ENCODE measurements at places on chromosomes 3 and 15. TPM values are rescaled to one million over a fixed set of nuclear protein-coding genes. Genes with fewer than 3 reads are reported as not detected.
A peak's percentile ranks its signal among the peaks of the same experiment; 100 is the strongest.

DNA sequence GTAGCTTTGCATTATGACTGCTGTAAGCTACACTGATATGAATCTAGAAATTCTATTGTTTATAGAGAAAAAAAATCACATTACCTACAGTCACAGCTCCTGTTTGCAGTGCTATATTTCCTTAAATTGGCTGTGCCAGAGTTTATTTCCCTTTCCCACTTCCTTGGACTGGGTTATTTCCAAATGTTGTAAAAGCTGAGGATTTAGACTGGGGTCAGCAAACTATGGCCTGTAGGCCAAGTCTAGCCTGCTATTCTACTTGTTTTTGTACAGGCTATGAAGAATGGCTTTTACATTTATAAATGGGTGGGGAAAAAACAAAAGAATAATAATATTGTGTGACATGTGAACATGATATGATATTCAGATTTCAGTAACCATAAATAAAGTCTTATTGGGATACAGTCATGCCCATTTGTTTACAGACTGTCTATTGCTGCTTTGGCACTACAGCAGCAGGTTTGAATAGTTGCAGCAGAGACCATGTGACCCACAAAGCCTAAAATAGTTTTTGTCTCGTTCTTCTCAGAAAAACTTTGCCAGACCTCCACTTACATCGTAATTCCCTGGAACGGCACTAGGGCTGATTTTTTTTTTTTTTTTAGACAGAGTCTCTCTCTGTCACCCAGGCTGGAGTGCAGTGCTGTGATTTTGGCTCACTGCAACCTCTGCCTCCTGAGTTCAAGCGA, 7.8 kb downstream of the GLDN start:
- no peak for DNase-seq

GRCh38 chr3:38004415-38005075, 14.0 kb downstream of the VILL start:
- peak; percentile 85 for DNase-seq

GRCh38 chr3:187025656-187026316, 95.5 kb downstream of the ST6GAL1 start:
- no peak for DNase-seq

GRCh38 chr15:51444807-51445206, 103.4 kb downstream of the GLDN start:
- DNase-seq, result no peak

The TTLL13 gene
- total RNA-seq, result not detected

The PLA1A gene
- 11.6 TPM for total RNA-seq

- DNase-seq, result peak; percentile 63
Measured at GRCh38 chr3:122092460-122093165, 37.5 kb downstream of the CD86 start.

DNA sequence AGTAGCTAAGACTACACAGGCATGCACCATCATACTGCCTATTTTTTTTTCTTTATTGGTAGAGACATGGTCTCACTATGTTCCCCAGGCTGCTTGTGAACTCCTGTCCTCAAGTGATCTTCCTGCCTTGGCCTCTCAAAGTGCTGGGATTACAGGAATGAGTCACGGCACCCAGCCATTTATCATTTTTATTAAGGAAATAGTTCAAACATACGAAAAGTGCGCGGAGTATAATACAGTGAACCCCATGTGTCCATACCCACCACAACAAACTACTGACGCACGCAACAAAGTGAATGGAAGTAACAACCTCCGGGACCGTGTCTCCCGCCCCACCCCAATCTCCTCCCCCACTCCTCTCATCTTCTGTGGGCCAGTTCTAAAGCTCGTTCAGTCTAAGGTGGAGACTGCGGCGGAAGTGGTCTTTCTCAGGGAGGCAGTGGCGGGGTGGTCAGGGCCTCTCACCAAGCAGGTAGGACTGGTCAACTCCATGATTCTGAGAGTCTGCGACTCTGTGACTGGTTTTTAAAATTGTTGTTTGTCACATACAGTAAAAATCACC, 42.1 kb downstream of the DNAJB8 start:
- no peak for DNase-seq

The CCNB2 gene
- total RNA-seq, result 2.1 TPM

- DNase-seq, result no peak
Measured at GRCh38 chr3:109973733-109974132, 636.4 kb upstream of the DPPA4 start.

The KLHL18 gene
- total RNA-seq, result 12.9 TPM

- no peak for DNase-seq
Measured at GRCh38 chr3:152400887-152401286, 132.2 kb downstream of the MBNL1 start.

DNA sequence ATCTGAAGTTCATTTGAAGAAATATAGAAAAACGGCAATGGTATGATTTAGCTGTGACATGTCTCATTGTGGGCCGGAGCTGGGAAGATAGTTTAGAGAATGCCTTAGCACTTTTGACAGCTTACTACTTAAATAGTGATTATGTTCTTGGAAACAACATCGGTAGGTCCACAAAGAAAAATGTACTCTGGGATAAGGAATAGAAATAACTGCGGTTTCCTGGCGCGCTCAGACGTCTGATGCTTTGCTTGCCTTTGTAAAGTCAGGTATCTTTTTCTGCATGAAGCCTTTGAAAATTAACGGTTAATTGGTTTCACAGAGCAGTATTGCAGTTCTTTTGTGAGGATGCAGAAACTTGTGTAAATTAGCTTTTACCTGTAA, 1.4 kb downstream of the USP3 start:
- DNase-seq, result no peak

DNA sequence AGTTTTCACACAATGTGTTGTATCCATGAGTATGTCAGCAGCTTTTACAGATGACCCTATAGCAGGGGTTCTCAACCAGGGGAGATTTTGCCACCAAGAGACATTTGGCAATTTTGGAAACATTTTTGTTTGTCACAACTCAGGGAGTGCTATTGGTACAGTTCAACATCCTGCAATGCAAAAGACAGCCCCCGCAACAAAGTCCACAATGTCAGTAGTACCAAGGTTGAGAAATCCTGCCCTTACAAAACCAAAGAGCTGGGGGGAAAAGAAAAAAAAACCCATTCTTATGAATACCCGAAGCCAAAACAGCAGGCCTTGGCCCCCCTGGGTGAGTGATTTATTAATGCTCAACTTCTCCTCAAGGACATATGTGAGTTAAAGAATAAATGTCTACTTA, 99.1 kb downstream of the LARS2 start:
- DNase-seq, result no peak

DNA sequence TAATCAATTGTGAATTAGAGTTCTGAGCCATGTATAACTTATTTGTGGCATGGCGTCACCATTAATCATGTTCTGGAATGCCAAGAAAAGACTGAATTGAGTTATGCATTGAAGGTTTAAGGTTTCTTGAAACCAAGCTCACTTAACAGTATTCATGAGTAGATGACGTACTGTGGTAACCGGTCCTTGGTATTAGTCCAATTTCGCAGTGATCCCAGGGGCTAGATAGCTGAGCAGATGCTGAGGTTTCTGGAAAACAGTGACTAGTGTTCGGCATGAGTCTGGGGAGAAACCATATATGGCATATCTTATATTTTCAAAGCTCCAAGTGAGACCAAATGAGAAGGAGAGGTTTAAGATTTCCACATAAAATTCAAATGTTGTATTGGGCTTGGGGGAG, 218.3 kb upstream of the LYSMD4 start:
- no peak for DNase-seq

- DNase-seq, result no peak
Measured at GRCh38 chr15:54915380-54915779, 281.4 kb downstream of the RSL24D1 start.

DNA sequence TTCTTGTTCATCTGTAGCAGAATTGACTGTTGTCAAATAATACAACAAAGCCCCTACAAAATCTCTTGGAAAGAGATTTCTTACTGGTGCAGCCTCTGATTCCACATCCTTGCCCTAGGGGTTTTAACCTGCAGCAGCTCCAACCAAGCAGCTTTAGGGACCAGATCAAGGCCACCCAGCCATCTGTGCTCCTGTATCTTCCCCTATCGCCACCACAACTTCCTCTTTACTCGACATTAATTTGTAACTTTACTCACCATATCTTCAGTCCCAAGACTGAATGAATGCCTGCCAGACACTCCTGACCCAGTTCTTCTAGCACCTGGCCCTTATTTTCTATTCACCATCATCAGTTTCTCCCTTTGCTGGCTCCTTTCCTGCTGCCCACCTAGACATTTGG, 156.6 kb upstream of the IL12A start:
- DNase-seq, result no peak

DNA sequence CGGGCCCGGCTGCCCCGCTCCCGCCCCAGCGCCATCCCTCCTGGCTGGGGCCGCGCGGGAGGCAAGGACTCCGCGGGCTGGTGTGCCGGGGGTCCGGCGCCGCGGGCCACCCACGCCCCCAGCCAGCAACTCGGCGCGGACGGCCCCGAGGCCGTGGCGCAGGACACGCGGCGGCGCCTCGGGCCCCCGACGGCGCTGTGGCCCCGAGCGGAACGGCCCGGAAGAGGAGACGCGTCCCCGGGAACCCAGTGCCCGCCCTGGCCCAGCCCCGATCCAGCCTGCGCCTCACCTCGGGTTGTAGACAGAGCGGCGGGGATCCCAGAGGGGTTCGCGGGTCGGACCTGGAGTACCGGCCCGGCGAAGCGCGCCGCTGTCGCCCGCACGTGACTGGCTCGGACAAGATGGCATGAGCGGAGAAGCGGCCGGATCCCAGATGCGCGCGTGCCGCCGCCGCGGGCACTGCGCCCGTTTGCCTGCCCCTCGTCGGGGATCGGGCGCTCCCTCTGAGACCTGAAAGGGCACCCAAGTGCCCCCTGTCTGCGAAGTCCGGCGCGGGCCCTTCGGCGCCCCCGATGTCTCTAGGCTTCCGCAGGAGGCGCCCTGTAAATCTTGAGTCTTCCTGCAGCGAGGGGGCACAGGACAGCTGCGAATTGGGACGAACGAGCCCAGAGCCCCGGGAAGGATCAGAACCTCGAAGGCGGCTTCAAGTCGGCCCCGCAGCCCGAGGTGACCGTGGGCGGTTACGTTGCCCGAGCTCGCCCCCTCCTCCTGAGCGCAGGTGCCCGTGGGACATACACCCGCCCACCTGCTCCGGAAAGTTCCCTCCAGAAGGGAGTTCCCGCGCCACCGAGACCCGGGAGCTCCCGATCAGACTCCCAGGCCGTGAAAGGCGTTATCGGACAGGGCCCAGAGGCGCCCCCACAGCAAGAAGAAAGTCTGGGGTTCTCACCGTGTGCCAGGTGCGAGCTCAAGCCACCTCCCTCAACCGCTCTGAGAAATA, 598 bp upstream of the SFMBT1 start:
- peak; percentile 65 for DNase-seq

The SHC4 gene
- total RNA-seq, result 4.9 TPM

- no peak for DNase-seq
Measured at GRCh38 chr3:82940124-82940523, 1178.7 kb upstream of the GBE1 start.

The AGBL1 gene
- total RNA-seq, result not detected

The ECE2 gene
- total RNA-seq, result not detected

GRCh38 chr3:69011096-69011730, 2.3 kb downstream of the EOGT start:
- no peak for DNase-seq

The GALNT15 gene
- total RNA-seq, result 21.7 TPM

The TMEM207 gene
- total RNA-seq, result not detected

- DNase-seq, result no peak
Measured at GRCh38 chr15:40764629-40765103, 798 bp downstream of the GCHFR start.

The TMEM45A gene
- total RNA-seq, result 14.3 TPM

The OXSM gene
- 12.9 TPM for total RNA-seq

GRCh38 chr15:65818927-65819562, 27.0 kb upstream of the DENND4A start:
- no peak for DNase-seq

GRCh38 chr15:24823473-24823872, 131.3 kb upstream of the SNRPN start:
- no peak for DNase-seq

DNA sequence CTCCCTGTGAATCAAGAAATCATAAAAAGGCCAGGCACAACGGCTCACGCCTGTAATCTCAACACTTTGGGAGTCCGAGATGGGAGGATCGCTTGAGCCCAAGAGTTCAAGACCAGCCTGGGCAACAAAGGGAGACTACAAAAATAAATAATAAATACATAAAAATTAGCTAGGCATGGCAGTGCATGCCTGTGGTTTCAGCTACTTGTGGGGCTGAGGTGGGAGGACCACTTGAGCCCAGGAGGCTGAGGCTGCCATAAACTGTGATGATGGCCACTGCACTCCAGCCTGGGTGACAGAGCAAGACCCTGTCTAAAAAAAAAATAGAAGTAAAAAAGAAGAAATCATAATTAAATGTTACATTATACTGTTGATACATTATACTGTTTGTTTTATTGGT, 28.0 kb upstream of the DCUN1D1 start:
- DNase-seq, result no peak

DNA sequence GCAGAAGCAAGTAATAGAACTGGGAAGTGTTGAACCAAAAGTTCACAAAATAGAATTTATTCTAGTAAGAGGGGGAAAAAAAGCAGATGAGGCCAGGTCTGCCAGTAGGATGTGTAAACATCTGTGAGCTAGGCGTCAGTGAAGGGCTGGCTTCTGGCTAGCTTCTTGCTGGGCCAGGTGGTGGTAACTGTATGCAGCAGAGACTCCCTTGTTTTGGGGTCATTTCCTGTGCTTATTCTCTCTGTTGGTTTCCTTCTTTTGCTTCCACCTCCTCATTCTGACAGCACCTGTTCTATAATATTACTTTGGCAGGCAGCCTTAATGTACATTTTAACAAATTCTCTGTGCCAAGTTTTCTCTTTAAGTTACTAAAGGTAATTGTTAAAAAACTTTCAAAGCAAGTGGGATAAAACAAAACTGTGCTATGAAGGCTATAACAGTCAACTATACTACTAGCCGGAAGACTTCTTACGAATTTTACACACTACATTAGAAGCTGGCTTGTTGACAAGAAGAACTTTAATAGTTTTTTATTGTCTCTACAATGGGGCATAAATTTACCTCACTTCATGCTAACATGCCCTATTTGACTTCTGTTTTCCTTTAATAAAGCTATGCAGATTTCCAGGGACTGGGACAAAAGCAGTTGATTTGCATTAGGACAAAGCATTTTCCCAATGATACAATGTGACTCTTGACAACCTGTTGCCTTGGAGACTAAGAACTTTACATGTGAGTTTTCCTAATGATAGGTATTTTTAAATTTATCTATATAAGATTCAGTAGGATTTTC, 318.8 kb upstream of the NAALADL2 start:
- no peak for DNase-seq

The SLC28A1 gene
- 0.12 TPM for total RNA-seq

DNA sequence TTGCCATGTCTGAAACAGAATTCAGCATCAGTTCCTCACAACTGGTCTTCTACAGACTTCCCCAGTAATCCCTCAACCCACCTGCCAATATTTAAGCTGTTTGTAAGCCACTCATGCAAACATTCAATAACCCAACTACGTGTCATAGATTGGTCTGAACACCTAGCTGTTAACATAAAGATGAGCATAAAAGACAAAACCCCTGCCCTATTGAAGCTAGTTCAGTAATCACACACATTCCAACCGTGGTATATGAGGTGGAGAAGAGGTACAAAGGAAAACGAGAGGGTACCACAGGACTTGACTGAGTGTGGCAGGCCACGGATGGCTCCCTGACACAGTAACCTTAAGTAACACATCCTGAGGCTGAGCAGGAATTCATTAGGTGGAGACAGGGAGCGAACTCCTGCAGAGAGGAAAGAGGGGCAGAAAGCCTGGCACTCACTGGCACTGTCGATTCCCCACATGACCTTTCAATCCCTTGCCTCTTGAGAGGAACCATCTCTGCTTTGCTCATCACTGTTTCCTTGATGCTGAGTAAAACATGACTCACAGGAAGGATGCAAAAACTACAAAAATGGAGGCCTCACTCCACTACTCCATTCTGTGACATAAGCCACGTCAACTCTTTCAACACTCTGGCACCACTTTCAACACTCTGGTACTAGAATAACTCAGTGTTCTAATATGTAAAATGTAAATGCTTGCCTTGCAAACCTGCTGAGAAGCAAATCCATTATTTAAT, 31.3 kb downstream of the RPN1 start:
- DNase-seq, result no peak
